Lung microvascular endothelial cell (primary cell): ENCODE measurements at places on chromosomes 6 and 20. TPM values are rescaled to one million over a fixed set of nuclear protein-coding genes. Genes with fewer than 3 reads are reported as not detected.

PSMA7 gene
- 293 and 309 TPM in 2 replicates for total RNA-seq

TULP1 gene
- not detected in 2 replicates for total RNA-seq

DNA sequence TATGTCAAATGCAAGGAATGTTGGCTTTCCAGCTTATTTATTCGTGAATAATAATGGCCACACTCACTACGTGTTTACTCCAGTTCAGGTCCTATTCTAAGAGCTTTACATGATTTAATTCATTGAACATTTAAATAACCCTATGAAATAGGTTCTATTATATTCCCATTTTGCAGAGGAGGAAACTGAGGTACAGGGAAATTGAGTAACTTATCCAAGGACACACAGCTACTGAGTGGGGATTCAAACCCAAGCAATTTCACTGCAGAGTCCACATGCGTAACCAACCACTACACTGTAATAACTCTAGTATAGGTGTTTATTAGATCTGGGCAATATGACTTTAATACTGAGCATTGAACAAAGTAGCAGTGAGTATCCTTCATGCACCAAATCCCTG lies 12.3 kb upstream of the SLC13A3 start:
- no peak for DNase-seq

DNA sequence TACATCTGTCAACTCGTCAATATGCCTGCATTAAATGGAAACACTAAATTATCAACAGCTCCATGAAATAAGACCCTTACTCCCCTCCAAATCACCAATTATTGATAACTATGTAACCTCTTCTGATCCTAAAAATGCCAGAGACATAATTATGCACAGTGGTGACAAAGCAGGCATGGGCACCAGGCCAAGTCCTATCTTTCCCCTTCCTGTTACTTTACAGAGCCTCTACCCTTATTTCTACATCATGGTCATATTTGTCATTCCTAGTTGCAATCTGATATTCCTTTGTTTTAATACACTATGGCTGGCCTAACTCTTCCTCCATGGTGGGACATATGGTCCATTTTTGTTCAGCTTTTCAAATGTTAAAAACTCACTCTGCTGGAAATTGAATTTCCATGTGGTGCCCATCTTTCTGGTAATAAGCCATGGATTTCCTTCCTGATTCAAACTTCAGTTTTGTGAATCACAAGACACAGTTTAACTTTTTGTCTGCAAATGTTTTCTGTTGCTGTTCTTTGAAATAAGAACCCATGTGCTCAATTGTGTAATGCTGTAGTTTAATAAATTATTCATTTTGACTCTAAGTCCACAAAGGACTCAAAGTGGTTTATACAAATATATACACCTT lies 41.8 kb upstream of the ARFGEF2 start:
- DNase-seq, result peak; percentile 43

- DNase-seq, result no peak
These were observed 64.0 kb downstream of the THBS2 start for GRCh38 chr6:169189686-169190085.

GRCh38 chr6:133590814-133591213 lies 298.1 kb upstream of the TCF21 start:
- no peak for DNase-seq

DNA sequence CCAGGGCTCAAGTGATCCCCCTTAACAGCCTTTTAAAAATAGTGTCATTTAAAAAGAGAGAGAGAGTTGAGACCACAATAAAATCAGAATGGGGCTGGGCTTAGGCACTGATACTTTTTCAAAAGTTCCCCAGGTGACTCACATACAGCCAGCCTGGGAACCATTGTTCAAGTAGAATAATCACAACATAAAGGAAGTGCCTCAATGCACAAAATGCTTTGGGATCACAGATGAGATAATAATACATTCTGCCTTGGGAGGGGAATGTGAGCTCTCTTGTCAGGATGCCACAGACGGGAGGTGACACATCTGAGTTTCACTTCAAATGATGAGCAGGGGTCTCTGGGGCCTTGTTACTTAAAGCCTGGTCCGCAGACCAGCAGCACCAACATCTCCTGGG lies 34.0 kb upstream of the GABRR1 start:
- peak; percentile 73 for DNase-seq

- DNase-seq, result no peak
These were observed 29.9 kb downstream of the PHACTR2 start for GRCh38 chr6:143707697-143708096.
